ENCODE measurements at places on chromosomes 6 and 20.

DNA sequence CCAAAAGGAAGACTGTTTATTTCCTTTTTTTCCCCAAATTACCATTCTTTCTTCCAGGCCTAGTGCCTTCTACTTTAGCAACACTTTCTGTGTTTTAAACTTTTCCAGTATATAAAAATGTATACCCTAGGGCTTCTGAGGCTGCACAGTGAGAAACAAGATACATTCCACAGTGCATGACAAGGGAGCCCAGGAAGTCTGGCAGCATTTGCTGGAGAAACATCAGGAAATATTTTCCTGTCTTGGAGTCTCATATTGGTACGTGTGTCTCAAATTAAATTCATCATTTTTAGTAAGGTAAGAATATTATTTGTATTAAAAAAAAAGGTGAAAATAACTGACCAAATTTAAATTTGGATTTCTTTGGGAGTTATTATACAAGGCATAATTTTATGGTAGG lies 662.6 kb downstream of the RFPL4B start:
- no peak for DNase-seq

DNA sequence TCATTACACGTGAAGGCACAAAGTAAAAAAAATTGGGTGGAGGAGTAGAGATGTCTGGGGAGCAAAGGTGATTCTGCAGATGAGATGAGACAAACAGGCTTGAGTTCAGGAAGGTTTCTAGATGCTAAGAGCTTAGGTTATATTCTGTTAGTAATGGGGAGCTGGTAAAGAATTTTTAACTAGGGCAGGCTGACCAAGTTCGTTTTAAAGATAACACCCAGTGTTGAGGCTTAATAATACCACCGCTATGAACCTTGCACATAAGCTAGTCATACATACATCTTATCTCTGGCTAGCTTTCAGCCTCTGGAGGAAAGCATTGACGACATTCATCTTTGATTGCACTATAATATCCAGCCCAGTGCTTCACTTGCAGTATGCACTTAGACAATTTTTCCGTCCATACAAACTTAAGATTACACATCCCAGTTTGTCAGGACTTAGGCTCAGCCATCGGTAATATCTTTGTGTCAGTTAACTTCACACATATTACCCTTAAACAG lies 12.1 kb downstream of the NHSL1 start:
- DNase-seq, result no peak

- DNase-seq, result no peak
Measured at GRCh38 chr6:124389127-124389526, 573.1 kb upstream of the RNF217 start.

GRCh38 chr6:112984899-112985298 lies 637.8 kb downstream of the RFPL4B start:
- no peak for DNase-seq

- no peak for DNase-seq
Measured at GRCh38 chr20:10987651-10988383, 314.0 kb upstream of the JAG1 start.

DNA sequence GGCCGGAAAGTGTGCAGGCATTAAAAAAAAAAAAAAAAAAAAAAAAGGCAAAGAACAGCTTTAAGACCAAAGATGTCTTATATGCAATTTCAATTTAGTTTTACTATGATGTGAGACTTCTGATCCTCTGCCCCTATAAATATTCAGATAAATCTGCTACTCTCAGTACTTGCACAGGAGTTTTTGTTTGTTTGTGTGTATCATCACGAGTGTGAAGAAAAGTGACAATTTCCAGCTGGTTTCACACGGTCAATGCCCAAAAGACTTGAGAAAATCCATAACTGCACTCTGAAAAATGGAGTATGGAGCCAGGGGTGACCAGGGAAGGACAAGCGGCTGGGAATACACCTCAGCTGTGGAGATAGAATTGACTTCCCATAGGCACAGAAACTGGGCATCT lies 757.7 kb downstream of the C6orf118 start:
- DNase-seq, result no peak

DNA sequence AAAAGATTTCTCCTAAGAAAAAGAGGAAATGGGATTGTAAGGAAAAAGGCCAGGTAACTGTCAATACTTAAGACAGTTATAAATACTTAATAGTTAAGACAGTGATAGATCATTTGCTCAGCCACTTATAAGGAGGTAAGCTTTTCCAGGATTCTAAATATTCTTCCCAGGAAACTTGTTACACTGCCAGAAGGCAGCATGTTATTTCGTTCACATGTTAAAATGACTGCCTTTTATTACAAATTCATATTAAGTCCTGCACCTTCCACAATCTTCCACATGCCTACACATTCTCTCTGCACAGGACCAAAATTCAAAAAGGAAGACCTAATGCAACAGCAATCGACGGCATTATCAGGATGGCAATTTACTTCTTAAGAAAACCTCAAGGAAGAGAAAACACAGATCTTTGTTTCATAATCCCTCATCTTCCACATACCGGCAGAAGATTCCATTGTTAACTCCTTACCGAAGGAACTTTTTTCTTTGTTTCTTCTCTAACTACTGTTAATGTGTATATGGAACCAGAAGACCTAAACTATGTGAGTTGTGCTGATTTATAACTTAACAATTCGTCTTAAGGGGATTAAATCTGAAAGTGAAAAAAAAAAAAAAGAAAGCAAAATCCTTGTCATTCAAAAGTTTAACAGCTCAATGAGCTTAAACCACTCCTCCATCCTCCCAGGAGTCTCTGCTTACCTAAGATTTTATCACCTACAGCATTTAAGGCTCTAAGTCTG lies 799 bp downstream of the TAAR2 start:
- DNase-seq, result no peak

GRCh38 chr6:130423044-130423443 lies 57.2 kb downstream of the TMEM200A start:
- DNase-seq, result no peak

- no peak for DNase-seq
Measured at GRCh38 chr20:17875981-17876385, 92.6 kb downstream of the SNX5 start.

GRCh38 chr6:126625019-126625418 lies 285.1 kb downstream of the CENPW start:
- no peak for DNase-seq

DNA sequence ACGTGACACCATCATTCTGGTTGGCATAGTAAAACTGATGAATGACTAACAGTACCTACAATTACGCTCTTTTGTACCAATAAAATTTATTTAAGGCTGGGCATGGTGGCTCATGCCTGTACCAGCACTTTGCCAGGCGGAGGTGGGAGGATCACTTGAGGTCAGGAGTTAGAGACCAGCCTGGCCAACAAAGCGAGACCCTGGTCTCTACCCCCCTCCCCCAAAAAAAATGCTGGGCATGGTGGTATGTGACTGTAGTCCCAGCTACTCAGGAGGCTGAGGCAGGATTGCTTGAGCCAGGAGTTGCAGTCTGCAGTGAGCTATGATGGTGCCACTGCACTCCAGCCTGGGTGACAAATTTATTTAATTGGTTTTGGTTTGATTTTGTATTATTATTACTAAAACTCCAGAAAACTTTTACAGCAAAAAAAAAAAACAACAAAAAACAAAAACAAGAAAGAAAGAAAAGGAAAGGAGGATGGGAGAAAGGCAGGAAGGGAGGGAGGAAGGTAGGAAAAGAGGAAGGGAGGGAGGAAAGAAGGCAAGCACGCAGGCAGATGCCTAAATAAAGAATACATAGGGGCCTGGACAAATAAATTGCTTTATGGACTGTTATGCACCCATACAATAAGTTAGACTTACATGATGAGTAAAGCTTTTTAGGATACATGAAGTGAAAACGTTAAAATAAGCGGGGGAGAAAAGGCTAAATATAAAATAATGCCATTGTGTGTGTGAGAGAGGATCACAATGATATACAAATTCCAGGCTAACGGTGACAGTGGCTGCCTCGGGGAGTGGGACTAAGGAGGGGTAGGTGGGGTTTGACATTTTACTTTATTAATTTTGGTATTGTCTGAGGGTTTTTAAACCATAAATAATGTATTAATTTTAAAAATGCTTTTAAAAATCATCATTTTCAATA lies 682 bp upstream of the ZSCAN9 start:
- DNase-seq, result no peak

- DNase-seq, result no peak
Measured at GRCh38 chr6:107641500-107641941, 151.6 kb downstream of the SOBP start.

DNA sequence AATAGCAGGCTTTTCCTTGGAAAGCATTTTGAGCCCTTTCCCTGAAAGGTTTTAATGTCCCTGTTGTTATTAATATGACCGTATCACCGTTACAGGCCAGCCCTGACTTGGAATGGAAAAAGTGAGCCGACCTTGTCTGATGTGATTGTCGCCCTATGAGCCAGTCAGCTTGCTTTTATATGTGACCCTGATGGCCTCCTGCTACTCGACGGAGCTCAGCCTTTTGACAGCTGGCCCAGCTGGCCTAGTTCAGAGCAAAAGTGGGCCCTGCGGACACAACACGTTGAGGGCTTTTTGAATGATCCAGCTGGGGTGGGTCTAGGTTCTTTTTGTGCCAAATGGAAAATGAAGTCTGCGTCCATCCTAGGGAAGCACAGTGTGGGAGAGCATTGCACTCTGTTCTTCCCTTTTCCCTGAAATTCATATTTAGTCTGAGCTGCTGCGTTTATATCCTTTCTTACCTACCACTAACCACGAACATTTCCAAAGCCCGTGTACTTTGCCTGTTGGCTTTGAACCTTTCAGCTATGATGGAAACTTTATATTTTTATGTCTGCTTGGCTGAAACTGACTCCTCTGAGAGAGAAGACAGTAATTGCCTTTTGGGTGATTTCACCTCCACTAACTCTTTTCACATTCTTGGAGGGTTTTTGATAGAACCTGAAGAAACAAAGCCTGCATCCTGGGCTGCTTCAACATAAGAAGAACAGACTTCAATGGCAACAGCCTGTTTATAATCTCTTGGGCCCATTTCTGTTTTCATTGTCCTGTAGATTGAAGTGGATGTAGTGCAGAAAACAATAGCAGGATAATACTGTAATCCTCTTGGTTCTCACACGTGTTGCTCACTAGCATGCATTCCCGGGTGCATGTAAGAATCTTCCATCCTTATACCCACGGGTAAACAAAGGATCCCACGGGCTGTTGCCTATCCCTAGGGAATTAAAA lies 121.8 kb upstream of the HDGFL1 start:
- DNase-seq, result no peak

Measured in GDM1 (cell line).